ENCODE measurements at places on chromosomes 2 and 18.

- no peak for DNase-seq
These were observed 250.3 kb upstream of the TCF4 start for GRCh38 chr18:55838319-55838718.

GRCh38 chr2:120243211-120243610, 9.4 kb upstream of the RALB start:
- DNase-seq: no peak

DNA sequence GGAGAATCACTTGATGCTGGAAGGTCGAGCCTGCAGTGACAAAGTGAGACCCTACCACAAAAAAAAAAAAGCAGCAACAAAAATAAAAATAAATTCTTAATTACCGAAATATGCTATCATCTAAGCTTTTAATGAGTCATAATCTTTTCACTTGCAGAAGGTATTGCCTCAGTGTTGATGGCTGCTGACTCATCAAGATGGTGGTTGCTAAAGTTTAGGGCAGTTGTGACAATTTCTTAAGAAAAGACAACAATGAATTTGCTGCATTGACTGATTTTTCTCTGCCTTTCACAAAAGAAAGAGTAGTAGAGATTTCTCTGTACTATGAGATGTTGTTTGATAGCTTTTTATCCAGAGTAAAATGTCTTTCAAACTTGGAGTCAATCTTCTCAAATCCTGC, 1809.0 kb downstream of the SUCLG1 start:
- no peak for DNase-seq

GRCh38 chr2:229083606-229084340, 187.3 kb downstream of the PID1 start:
- no peak for DNase-seq

DNA sequence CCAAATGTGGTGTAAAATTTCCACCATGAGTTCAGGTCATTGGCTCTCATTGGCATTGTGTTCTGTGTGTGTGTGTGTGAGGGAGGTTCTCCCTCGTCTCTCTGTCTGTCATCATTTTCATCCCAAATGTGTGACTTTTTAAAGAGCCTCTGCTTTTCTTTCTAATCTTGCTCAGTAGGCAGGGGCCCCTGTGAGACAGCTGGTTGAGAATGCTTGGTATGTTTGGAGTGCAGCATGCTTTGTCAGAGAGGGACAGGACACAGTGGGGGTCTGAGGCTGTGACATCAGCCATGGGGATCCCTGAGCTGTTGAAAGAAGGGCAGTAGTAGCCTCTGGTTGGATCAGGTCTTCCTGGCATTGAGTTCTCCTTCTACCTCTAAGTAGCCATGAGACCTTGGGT, 10.6 kb downstream of the PTPRM start:
- no peak for DNase-seq

DNA sequence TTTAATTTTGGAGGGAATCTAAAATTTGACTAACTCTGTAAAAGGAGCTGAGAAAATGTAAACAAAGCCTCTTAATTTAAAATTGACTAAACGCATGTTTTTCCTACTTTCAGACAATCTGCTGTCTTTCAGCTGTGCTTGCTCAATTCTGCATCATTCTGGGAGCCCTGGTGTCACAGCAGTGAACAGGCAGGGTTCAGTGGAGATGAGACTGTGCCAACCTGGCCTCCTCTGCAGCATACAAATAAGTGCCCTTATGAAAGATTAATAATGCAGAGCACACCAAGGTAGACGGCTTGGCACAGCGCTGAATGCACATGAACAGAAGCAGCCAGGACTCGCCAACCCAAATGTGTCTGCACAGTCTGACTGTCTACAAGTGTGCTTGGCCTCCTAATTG, 222.0 kb upstream of the CHAC2 start:
- no peak for DNase-seq

- DNase-seq: no peak
These were observed 378.4 kb upstream of the SPHKAP start for GRCh38 chr2:228559774-228560415.

- DNase-seq: no peak
These were observed 114.0 kb downstream of the NOL10 start for GRCh38 chr2:10575609-10576280.

- no peak for DNase-seq
These were observed 163.8 kb downstream of the RHBDD1 start for GRCh38 chr2:226999661-227000060.

GRCh38 chr2:10285556-10286198, 17.0 kb upstream of the HPCAL1 start:
- DNase-seq: no peak

GRCh38 chr2:62196278-62196901, 475 bp downstream of the B3GNT2 start:
- DNase-seq: peak; percentile 49

DNA sequence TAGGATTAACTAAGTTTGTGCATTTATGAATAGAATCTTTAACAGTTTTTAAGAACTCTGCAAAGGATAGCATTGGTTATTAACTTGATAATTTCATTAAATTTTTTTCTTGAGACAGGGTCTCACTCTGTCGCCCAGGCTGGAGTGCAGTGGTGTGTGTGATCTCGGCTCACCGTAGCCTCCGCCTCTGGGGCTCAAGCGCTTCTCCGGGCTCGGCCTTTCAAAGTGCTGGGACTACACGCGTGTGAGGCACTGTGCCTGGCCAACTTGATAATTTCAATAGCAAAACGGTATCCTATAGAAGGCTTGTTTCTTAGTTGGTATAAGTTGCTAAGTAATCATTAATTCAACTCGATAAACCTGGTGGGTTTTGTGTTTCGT, 38.0 kb downstream of the ADNP2 start:
- DNase-seq: no peak

GRCh38 chr2:129661935-129662334, 317.5 kb upstream of the RAB6C start:
- DNase-seq: no peak

GRCh38 chr2:168215813-168216212, 31.6 kb downstream of the STK39 start:
- no peak for DNase-seq

All from progenitor cell of endocrine pancreas (in vitro differentiated cells).